NCI-H2081 treated with DMSO at 0.1 percent for 48 hours (cell line): ENCODE measurements at places on chromosomes 3 and 15.

DNA sequence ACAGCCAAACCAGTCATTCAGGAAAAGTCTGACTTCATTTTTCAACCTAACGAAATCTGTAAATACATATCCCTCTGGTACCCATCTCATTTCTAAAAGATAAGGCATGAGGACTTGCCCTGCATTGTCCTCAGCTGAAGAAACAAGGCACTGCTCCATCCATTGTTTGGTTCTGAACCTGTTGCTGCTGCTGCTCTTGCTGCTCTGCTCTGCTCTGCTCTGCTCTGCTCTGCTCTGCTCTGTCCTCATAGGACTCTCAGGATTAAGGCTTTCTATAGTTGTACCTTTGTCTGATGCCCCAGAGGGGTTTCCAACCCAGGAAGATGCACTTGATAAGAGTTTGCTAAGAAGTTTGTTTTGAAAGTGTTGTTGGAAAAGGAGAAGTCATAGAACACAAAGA lies 38.2 kb downstream of the CMSS1 start:
- DNase-seq = no peak

GRCh38 chr3:126021702-126022101 lies 52.7 kb downstream of the ROPN1B start:
- no peak for DNase-seq

DNA sequence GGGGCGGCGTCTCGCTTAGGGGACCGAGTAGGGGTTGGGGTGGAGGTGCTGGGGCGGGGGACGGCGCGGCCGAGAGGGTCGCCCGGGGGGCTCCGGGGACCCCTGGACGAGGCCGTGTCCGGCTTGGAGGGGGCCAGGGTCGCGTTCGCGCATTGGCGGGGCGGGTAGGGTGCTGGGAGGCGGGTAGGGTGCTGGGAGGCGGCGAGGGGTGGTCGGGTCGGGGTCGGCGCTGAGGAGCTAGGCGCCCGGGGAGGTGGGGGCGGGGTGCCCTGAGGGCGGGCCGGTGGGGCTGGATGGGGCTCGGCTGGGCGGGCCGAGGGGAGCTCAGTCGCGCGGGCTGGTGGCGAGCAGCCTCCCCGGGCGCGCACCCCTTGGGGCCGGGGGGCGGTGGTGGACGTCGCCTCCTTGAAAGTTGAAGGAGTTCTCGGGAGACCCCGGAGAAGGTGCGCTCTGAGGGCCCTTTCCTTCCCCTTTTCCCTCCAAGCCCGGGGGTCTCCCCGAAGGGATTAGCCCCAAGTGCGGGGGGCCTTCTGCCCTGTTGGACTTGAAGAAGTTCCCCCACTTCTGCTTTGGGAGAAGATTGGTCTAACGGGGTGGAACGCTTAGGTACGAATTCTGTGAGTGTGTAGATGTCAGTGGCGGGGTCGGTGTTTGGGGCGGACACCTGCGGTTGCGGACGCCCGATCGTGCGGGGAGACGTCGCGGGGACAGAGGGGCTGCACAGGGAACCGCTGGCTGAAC lies 543 bp downstream of the MEF2A start:
- no peak for DNase-seq

- no peak for DNase-seq
Measured at GRCh38 chr3:48894516-48894915, 4.2 kb downstream of the SLC25A20 start.

DNA sequence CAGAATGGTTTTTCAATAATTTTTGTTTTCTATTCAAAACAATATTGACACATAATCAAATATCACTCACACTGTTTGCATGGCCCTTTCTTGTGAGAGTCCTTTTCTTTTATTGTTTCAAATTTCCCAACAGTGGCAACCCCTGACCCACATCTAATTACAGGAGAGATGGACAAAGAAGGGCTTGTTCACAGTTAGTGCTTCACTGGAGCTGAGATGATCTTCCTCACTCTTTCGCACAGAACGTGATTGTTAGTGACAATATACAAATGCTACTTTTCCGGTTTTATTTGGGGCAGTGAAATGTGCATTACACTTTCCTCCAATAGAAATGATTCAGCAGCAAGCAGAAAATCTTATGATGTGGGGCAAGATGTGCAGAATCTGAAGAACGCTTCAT lies 38.6 kb upstream of the TTC14 start:
- DNase-seq = no peak

DNA sequence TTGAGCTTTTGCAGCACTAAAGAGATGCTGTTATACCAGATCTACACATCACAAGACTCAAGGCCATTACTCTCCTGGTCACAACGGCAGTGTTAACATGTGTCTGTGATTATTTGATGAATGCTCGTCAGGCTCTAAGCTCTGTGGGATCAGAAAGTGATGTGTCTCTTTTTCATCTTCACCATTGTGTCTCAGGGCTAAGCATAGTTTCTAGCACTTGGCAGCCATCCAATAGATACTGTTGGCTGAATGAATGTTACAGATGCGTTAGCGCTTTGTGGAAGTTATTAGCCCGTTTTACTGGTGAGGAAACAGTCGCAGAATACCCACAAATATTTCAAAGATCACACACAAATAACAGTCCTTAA lies 1.2 kb upstream of the FAM81A start:
- no peak for DNase-seq

GRCh38 chr3:105866656-105867653 lies 1.9 kb downstream of the CBLB start:
- no peak for DNase-seq

GRCh38 chr15:35768949-35769348 lies 223.0 kb upstream of the DPH6 start:
- DNase-seq = no peak

GRCh38 chr3:109728861-109729494 lies 391.6 kb upstream of the DPPA4 start:
- no peak for DNase-seq

DNA sequence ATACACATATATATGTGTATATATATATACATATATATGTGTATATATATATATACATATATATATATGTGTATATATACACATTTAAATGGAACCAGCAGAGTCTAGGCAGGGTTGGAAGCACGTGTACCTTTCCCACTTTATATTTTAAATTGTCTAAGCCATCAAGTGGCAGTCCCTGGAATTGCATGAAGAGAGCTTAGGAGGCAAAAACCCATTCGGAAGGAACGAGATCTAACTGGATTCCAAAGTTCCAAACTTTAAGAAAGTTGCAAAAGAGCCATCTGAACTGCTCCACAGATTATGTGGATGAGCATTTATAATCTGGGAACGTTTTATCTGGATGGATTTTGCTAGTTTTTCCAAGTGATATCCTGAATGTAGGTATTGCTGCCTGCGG lies 186.5 kb downstream of the FOXP1 start:
- DNase-seq = no peak

DNA sequence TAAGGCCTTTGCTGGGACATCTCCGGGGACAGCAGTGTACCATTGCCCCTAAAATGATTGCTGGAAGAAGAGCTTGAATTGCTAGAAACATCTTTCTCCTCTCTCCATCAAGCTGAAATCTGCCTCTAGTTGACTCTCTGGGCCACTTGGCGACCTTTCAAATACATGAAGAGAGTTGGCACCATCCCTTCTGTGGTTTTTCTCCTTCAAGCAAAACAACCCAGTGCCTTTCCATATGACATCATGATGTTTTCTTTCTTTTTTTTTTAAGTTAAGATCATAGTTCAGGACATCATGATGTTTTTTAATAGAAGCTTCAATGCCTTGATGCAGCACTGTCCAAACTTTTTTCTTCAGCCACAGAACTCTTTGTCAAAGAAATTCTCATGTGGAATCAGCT lies 144.0 kb upstream of the PTPRG start:
- no peak for DNase-seq

DNA sequence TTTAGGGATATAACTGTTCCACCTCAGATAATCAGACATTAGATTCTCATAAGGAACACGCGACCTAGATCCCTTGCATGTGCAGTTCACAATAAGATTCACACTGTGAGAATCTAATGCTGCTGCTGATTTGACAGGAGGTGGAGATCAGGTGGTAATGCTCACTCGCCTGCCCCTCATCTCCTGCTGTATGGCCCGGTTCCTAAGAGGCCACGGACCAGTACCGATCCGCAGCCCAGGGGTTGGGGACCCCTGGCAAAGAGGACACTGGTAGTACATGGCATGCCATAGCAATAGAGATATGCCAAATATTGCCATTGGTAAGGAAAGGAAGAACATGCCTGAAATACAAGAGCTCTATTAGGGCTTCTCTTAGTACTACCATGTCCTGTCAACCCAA lies 59.7 kb downstream of the LSM3 start:
- DNase-seq = no peak

- DNase-seq = no peak
Measured at GRCh38 chr15:67564021-67564967, 21.8 kb downstream of the MAP2K5 start.

GRCh38 chr3:196274585-196274984 lies 12.9 kb downstream of the PCYT1A start:
- DNase-seq = no peak

- no peak for DNase-seq
Measured at GRCh38 chr3:128180436-128180835, 27.2 kb downstream of the EEFSEC start.

- DNase-seq = no peak
Measured at GRCh38 chr3:97793420-97794019, 28.3 kb upstream of the CRYBG3 start.

GRCh38 chr3:12752809-12753208 lies 6.2 kb downstream of the TMEM40 start:
- no peak for DNase-seq

GRCh38 chr15:52094811-52095584 lies 17.6 kb downstream of the BCL2L10 start:
- DNase-seq = no peak

DNA sequence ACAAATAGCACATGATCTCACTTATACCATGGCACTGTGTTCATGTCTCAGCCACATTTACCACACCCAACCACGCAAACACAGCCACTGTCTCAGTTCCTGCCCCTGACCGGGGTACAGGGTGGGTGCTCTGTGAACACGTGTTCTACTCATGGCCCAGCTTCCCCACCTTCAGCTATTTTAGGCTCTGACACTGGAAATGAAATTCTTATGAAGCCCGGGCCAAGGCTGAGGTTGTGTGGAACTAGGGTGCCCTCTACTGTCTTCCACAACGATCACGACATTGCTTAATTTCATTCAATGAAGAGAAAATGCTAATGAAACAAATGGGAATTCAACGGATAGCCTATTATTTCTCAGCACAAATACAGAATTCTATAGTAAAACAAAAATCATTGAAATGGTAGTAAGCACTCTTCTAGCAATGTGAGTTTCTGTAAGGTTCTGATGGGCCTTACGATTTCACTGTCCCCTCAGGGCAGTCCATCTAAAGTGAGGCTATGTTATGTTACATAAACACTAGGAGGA lies 2.1 kb upstream of the GABRA5 start:
- DNase-seq = peak; percentile 65

GRCh38 chr3:169739067-169739466 lies 25.8 kb downstream of the TERC start:
- no peak for DNase-seq

GRCh38 chr3:16300307-16300706 lies 35.3 kb downstream of the OXNAD1 start:
- no peak for DNase-seq

DNA sequence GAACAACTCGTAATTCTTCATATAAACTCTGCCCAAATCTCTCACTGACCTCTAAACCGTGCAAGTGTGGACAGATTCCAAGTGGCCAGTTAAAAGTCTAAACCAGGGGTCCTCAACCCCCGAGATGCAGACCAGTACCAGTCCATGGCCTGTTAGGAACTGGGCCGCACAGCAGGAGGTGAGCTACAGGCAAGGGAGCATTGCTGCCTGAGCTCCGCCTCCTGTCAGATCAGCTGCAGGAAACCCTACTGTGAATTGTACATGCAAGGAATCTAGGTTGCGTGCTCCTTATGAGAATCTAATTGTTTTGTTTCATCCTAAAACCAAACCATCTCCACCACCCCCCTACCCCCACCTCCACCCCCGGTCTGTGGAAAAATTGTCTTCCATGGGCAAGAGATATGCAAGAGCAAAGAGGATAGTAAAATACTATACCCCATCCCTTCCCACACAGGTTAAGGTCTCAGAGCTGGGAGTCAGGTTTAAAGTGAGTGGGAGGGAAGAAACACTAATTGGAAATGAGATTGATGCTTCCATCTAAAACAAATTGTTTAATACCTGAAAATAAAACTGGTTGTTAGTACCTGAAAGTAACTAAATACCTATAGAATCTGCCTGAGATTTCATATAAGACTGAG lies 54.0 kb downstream of the POLQ start:
- DNase-seq = no peak

GRCh38 chr15:66169023-66169422 lies 84.5 kb downstream of the MEGF11 start:
- no peak for DNase-seq

- DNase-seq = no peak
Measured at GRCh38 chr3:47536967-47537366, 23.5 kb upstream of the ELP6 start.

DNA sequence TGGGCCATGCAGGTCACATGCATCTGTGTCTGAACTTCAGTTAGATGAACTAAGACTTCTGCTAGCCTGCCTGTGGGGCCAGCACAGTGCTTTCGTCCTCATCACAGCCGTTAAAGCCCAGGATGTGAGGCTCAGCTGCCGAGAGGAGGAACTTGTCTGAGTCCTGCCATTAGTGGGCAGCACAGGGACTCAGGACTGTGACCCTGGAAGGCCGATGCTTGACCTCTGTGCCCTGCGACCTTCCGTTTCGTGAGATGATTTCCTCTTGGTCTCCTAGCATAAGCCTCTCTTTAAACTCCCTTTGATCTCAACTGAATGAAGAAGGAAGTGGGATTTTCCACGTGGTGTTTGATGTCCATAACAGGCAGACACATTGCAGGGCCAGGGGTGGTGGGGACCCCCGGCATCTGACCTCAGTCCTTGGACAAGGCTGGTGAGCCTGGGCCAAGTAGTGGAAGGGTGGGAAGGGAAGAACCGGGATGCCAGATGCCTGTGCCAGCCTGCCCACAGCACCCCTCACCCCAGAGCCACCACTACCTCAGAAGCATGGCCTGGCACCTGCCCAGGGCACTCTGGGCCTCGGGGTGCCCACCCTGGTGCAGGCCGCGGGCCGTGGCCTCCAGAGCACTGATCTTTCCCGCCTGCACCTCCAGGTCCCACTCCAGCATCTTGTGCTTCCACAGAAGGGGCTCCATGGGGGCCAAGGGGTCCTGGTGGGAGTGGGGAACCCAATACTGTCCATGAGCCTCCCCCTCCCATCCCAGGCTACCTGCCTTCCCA lies 21.6 kb downstream of the PLA2G4B start:
- no peak for DNase-seq

- no peak for DNase-seq
Measured at GRCh38 chr15:53830707-53831386, 71.4 kb upstream of the WDR72 start.

DNA sequence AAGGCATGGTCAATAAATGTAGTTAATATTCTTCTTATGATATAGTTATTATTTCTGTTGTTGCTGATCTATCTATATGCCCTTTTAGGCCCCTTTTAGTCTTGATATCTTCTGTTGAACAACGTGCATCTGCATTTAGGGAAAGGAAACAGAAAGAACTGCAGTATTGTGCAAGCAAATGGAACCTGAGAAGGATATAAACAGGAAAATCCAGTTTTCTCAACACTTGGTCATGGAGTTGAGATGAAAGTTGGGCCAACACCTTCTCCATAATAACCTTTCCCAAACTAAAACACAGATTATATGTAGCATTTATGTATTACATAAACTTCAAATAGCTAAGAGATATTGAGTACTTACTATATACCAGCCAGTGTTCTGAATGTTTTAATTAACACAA lies 179.7 kb downstream of the ADAMTS9 start:
- DNase-seq = no peak

- DNase-seq = no peak
Measured at GRCh38 chr15:62344806-62345539, 179.9 kb upstream of the C2CD4B start.
